Fibroblast of mammary gland (primary cell): ENCODE measurements at places on chromosomes 12 and 14.

DNA sequence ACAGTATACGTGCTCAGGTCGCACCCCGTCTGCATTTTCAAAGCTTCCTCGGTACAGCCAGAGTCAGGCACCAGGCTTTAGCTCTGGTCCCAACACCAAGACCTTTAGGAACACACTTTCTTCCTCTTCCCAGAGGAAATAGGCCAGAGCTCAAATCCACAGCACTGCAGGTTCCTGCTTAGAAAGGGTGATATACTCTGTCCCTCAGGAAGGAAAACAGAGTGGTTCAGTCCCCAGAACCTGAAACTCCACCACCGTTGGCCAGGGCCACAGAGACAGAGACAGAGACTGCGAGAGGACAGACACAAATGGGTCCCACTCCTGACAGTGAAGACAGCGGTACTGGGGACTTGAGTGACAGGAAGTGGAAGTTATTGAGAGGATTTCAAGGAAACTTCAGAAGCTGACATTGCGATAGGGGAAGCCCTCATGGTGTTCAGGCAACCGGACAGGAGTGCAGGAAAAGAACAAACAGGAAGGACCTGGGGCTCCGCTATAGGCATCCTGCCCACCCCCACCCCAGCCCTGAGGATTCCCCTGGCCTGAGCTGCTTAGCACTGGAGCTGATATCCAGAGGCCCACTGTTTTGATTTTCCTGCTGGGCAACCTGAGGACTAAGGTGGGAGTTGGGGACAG, 5.5 kb upstream of the KRT8 start:
- no peak for DNase-seq

GRCh38 chr14:88790501-88791251, 2.1 kb downstream of the EML5 start:
- no peak for DNase-seq

- no peak for DNase-seq
Observed at GRCh38 chr12:57883057-57883456, 36.5 kb upstream of the CTDSP2 start.

DNA sequence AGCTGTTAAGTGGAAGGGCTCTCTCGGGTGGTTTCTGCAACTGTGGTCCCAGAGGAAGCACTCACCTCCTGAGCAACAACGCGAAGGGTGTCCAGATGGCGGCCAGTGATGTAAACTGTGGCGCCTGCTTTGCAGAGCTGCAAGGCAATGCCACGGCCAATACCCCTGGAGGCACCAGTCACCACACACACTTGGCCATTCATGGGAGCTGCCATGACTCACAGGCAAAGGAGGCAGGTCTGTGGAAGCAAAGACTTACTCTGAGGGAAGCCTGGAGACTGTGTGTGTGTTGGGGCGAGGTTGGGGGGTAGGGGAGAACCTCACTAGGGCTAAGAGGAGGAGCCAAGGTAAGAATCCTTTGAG, 707 bp downstream of the DHRS1 start:
- peak; percentile 76 for DNase-seq

- DNase-seq, result no peak
Observed at GRCh38 chr12:52054833-52055730, 3.8 kb downstream of the NR4A1 start.

GRCh38 chr14:102775855-102776760, 1.1 kb upstream of the TRAF3 start:
- DNase-seq, result peak; percentile 78

- DNase-seq, result no peak
Observed at GRCh38 chr12:132535019-132535418, 45.1 kb downstream of the FBRSL1 start.

- DNase-seq, result peak; percentile 95
Observed at GRCh38 chr12:116376354-116377193, 99.1 kb upstream of the MED13L start.

DNA sequence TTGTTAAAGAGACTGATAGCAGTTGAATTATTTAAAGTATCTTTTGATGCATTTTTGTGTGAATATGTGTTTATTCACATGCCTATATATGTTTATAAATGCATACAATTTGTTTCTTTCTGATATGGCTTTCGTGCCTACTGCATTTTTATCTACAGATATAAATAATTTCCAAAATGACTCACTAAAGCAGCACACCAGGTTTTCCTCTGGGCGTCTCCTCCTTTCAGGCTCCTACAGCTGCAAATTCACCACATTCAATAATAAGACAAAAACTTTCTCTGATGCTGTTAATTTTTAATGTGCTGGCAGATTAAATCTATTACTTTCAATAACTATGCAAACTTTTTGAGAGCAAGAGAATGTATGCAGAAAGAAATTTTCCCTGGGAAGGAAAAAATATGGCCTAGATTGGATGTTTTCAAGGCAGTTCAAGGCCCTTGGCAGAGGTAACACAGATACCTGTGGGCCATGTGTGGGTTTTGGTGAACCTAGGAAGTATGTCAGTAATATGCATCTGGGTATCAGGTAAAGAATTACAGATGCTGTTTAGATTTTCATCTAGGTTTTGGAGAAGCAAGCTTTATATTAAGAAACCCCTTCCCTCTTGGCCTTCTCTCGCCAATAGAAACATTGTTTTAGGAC, 381.8 kb downstream of the EGLN3 start:
- no peak for DNase-seq
